ENCODE measurements at places on chromosomes 7 and 10. TPM values are rescaled to one million over a fixed set of nuclear protein-coding genes. Genes with fewer than 3 reads are reported as not detected.

Gene LLCFC1
- total RNA-seq: not detected

Gene MSMB
- not detected for total RNA-seq

Gene HERPUD2
- total RNA-seq: 21.2 TPM

Gene FLNC
- 2.4 TPM for total RNA-seq

Gene AMZ1
- 1.6 TPM for total RNA-seq

Gene PNLIPRP1
- not detected for total RNA-seq

Gene PTN
- total RNA-seq: 154 TPM

Gene OPN4
- not detected for total RNA-seq

Gene TRIM73
- 2.9 TPM for total RNA-seq

Gene ZEB1
- total RNA-seq: 41.6 TPM

Gene ANKRD7
- 12.2 TPM for total RNA-seq

Gene GET4
- 20.8 TPM for total RNA-seq

Gene OR6B1
- not detected for total RNA-seq

Gene OGDHL
- 6.9 TPM for total RNA-seq

Gene SFRP5
- 1.6 TPM for total RNA-seq

Gene PDCD11
- total RNA-seq: 23.6 TPM

Gene ATXN7L1
- 7.7 TPM for total RNA-seq

Gene TMEM209
- 12.6 TPM for total RNA-seq

Gene LRRC18
- total RNA-seq: not detected

Gene CYP3A5
- total RNA-seq: 1.6 TPM

Gene KIAA1549
- 21.6 TPM for total RNA-seq

Gene FAM221A
- total RNA-seq: 15.9 TPM

Gene PLA2G12B
- total RNA-seq: 0.41 TPM

Gene LEP
- total RNA-seq: not detected

Gene TMEM176A
- 1.2 TPM for total RNA-seq

Gene TAX1BP1
- 76.6 TPM for total RNA-seq

Gene MSS51
- total RNA-seq: 1.6 TPM

Gene CCDC172
- total RNA-seq: not detected

Gene ADCY1
- total RNA-seq: 92.1 TPM

Gene BAIAP2L1
- under 0.01 TPM for total RNA-seq

Gene PKD1L1
- under 0.01 TPM for total RNA-seq

Gene OR13A1
- total RNA-seq: under 0.01 TPM

Gene GRID2IP
- total RNA-seq: 0.41 TPM

Gene CYP26A1
- 16.7 TPM for total RNA-seq

Gene HMX3
- total RNA-seq: not detected
